ENCODE measurements at places on chromosomes 2 and 18. TPM values are rescaled to one million over a fixed set of nuclear protein-coding genes. Genes with fewer than 3 reads are reported as not detected.

DNA sequence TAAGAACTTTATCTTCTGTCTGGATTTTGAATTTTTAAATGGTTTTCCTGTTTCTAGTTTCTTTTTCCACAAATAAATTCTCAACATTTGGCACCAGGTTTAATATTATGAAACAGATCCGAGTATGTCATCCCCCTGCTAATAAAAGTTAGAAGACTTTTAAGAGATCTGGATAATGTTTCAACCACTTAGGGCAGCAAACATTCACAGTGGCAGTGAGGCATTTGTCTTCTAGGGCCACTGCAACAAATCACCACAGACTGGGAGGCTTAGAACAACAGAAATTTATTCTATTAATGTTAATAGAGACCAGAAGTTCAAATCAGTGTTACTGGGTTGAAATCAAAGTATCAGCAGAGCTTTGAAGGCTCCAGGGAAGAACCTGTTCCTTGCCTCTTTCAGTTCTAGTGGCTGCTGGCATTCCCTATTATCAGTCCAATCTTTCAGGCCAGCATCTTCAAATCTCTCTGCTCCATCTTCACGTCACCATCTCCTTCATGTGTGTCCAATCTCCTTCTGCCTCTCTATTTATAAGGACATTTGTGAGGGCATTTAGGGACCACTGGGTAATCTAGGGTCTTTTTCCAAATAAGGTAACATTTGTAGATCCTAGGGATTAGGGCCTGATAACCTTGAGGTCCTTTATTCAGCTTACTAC is 23.4 kb downstream of the ACSL3 start:
- peaks cover 18% of the 10 kb centered on the region for H3K4me1 ChIP-seq
- no peaks in the 10 kb centered on the region for H3K36me3 ChIP-seq
- no peak for DNase-seq
- no peaks in the 10 kb centered on the region for H3K27me3 ChIP-seq
- H3K4me3 ChIP-seq: no peak overlapping the region
- H3K27ac ChIP-seq: no peak overlapping the region

DNA sequence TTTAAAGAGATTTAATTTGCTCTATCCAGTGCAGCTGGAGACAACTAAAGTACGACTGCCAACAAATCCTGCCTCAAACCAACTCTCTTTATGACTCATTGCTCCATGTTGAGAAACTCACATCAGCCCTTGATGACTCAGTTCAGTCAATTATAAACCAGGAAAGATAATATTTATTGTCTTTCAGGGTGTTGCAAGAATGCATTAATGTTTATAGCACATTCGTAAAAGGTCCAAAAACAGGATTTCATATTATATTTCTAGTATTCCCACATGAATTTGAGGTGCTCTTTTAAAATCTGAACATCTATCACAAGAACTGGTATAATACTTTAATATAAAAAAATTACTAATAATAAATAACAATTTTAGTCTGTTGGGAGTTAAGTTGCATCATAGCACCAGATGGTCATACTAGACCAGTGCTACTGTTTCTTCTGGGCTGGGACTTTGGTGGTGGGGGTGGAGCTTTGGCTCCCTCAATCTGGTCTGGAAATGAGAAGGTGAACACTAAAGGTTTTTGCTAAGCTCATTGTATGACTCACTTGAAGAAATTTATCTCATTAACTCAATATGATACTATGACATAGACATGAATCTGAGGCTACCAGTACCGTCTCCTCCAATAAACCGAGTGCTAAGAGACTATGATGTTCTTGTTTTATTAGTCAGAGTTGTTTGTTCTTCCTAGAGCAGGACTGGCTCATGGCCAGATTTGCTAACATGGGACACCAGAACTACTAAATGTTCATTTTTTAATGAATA is 26.6 kb upstream of the MAP3K20 start:
- peaks cover 15% of the 10 kb centered on the region for H3K4me1 ChIP-seq
- peaks cover 25% of the 10 kb centered on the region for H3K27me3 ChIP-seq
- DNase-seq: peak; percentile 74
- H3K4me3 ChIP-seq: no peak overlapping the region
- H3K36me3 ChIP-seq: no peaks in the 10 kb centered on the region

- no peak overlapping the region for H3K27ac ChIP-seq
- no peaks in the 10 kb centered on the region for H3K36me3 ChIP-seq
- no peak overlapping the region for H3K4me3 ChIP-seq
- H3K4me1 ChIP-seq: no peaks in the 10 kb centered on the region
- H3K27me3 ChIP-seq: peaks cover 1% of the 10 kb centered on the region
These were observed 109.9 kb downstream of the GAREM1 start for GRCh38 chr18:32360682-32361345.

- no peak overlapping the region for H3K4me3 ChIP-seq
- no peak overlapping the region for H3K27ac ChIP-seq
- H3K36me3 ChIP-seq: no peaks in the 10 kb centered on the region
- no peaks in the 10 kb centered on the region for H3K4me1 ChIP-seq
These were observed 22.2 kb upstream of the STK25 start for GRCh38 chr2:241530571-241530970.

DNA sequence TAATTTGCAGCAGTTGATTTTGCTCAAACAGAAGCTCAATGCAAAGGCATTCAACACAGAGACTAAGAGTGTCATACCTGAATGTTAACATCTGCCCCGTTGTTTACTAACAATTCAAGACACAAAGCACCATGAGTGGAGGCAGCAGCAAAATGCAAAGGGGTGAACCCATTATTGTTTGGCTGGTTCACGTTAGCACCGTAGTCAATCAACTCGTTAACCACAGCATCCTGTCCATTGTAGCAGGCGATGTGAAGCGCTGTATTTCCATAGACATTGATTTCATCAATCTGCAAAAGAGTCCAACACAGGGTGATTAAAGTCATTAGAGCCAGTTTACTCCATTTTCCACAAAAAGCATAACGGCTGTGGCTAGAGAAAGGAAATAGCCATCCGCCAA is 189.3 kb downstream of the ANKRD44 start:
- peak overlapping the region; percentile 19 for H3K27ac ChIP-seq
- H3K4me3 ChIP-seq: no peak overlapping the region
- peaks cover 40% of the 10 kb centered on the region for H3K4me1 ChIP-seq
- H3K36me3 ChIP-seq: peaks cover 36% of the 10 kb centered on the region

DNA sequence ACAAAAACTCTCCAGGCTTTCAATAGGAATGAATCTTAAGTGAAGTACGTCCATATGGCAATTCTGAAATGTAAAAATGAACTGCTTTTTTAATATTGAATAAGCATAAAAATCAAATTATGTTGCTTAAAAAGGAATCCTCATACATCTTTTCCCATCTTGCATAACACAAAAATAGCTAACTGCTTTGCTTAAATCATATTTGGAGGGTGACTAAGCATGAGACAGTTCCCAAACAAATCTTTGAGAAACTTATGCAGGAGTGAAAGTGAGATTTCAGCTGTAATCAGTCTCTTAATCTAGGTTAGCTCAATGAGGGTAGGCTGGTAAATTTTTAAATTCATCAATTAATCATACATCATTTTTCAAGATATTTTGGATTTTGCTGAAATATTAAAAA is 111.5 kb downstream of the MBD5 start:
- H3K4me3 ChIP-seq: no peak overlapping the region
- no peaks in the 10 kb centered on the region for H3K27me3 ChIP-seq
- DNase-seq: no peak
- no peak overlapping the region for H3K27ac ChIP-seq
- H3K4me1 ChIP-seq: peaks cover 2% of the 10 kb centered on the region

DNA sequence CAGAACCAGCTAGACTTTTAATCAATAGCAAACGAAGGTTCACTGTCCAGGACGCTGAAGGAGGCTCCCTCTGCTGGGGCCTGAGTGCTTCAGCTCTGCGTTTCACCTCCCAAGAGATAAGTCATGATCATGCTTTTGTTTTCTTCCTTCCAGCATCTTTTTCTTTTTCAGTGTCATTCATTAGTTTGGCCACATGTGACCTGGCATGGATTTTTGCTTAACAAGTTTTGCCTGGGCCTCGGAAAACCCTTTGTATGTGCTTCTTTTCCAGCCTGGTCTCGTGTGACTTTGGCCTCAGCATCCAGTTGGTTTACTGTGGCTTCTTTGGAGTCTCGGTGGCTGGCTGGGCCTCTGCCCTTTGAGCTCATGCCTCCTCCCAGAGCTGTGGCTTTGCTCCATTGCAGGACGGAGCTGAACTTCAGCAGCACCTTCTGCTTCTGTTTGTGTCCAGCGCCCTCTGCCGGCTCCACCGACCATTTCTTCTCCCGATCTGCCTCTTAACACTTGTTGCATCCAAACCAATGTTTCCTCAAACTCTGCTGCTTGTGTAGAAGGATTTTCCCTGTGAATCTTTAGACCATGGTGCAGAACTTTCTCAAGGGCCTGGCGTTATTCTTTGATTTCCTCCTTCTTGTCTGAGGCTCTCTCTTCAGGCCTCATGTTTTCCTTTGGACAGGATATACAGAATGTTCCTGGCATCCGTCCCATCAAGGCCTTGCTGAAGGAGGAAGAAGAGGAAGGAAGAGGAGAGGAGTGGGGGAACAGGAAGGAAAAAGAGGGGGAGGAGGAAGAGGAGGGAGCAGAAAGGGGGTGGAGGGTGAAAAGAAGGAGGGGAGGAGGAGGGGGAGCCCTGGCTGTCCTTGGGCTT is 23.6 kb upstream of the HES6 start:
- DNase-seq: peak; percentile 86
- H3K4me3 ChIP-seq: no peak overlapping the region
- H3K27ac ChIP-seq: no peak overlapping the region
- no peaks in the 10 kb centered on the region for H3K27me3 ChIP-seq

DNA sequence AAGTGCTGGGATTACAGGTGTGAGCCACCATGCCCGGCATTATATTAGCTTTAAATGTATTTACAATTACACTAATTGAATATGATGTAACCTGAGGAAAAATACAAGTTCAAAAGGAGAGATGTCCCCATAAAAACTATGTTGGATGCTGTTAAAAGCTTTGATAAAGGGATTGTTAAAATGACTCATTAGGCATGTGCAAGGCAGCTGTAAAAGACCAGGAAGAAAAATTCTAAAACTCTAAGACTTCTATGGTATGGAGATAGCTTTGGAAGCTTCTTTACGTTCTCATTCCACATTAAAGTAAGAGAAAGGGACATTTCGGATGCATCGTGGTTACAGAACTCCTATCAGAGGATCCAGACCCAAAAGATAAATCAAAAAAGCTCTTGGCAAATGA is 50.3 kb downstream of the CYB5A start:
- H3K4me1 ChIP-seq: no peaks in the 10 kb centered on the region
- DNase-seq: no peak
- no peak overlapping the region for H3K27ac ChIP-seq
- no peak overlapping the region for H3K4me3 ChIP-seq

- H3K27me3 ChIP-seq: no peaks in the 10 kb centered on the region
- H3K4me3 ChIP-seq: no peak overlapping the region
- no peaks in the 10 kb centered on the region for H3K36me3 ChIP-seq
- DNase-seq: no peak
- peaks cover 27% of the 10 kb centered on the region for H3K4me1 ChIP-seq
- no peak overlapping the region for H3K27ac ChIP-seq
These were observed 14.8 kb downstream of the SPRED2 start for GRCh38 chr2:65417509-65418085.

DNA sequence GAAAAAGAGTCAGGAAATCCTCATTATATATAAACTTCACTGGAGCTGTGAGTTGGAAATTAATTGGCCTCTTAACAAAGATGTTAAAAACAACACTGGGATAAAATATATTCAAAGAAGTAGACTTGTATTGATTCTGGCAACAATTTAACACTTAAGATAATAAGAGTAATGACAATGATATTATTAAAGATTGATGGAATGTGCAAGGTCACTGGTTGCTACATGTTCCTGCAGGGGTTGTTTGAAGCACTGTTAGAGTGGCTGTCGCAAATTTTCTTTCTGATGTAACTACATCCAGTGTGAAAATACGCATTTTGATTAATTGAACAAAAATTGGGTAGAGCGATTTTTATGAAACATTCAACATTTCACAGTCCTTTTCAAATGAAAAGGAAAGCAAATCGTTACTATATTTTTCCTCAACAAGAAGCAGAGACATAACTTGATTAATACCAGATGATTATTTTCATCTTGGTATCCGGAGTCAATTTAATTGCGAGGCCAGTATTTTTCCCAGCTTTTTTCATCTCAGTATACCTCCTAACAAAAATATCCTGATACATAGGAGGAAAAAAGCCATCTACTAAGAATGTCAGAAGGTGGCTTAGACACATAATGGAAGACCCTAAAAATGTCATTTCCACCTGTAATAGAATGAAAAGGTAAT is 6.1 kb downstream of the PTGR3 start:
- no peak for DNase-seq
- H3K4me3 ChIP-seq: no peak overlapping the region
- peaks cover 67% of the 10 kb centered on the region for H3K4me1 ChIP-seq

DNA sequence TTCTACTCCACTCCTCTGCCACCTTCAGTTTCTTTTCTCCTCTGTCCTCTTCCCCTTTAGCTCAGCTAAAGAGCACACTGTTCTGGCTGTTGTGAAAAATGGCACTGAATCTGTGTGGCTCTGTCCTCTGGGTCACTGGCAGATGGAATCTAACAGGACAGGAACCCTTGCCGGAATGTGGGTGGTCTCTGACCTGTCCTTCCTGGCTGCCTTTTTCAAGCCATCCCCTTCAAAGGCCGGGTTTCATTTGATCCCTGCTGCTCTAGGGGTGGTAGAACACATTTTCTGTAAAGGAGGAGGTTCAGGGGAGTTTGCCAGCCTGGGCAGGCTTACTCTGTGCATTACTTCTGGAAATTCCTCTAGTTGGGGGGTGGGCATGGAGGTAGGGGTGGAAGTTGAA is 29.9 kb downstream of the MTCL1 start:
- H3K4me3 ChIP-seq: no peak overlapping the region
- no peaks in the 10 kb centered on the region for H3K4me1 ChIP-seq
- no peak overlapping the region for H3K27ac ChIP-seq
- DNase-seq: no peak
- peaks cover 17% of the 10 kb centered on the region for H3K27me3 ChIP-seq

- no peaks in the 10 kb centered on the region for H3K27me3 ChIP-seq
- H3K36me3 ChIP-seq: peaks cover 16% of the 10 kb centered on the region
- H3K4me1 ChIP-seq: no peaks in the 10 kb centered on the region
- H3K4me3 ChIP-seq: no peak overlapping the region
- DNase-seq: no peak
These were observed 205.1 kb upstream of the SIX3 start for GRCh38 chr2:44736270-44736942.

GRCh38 chr2:171178993-171179392 is 18.3 kb upstream of the TLK1 start:
- H3K27ac ChIP-seq: no peak overlapping the region
- H3K4me1 ChIP-seq: peaks cover 14% of the 10 kb centered on the region
- no peaks in the 10 kb centered on the region for H3K36me3 ChIP-seq
- H3K4me3 ChIP-seq: no peak overlapping the region
- no peak for DNase-seq

GRCh38 chr18:32803568-32803967 is 30.7 kb upstream of the KLHL14 start:
- H3K4me1 ChIP-seq: no peaks in the 10 kb centered on the region
- H3K27ac ChIP-seq: no peak overlapping the region
- no peak overlapping the region for H3K4me3 ChIP-seq
- H3K36me3 ChIP-seq: no peaks in the 10 kb centered on the region
- no peaks in the 10 kb centered on the region for H3K27me3 ChIP-seq

GRCh38 chr2:229084447-229084846 is 186.6 kb downstream of the PID1 start:
- H3K36me3 ChIP-seq: no peaks in the 10 kb centered on the region
- no peaks in the 10 kb centered on the region for H3K4me1 ChIP-seq
- DNase-seq: no peak

Gene NYAP2
- not detected for total RNA-seq

Gene SGO2
- total RNA-seq: 40.7 TPM

Gene KCNF1
- not detected for total RNA-seq

Gene RPIA
- 52.7 TPM for total RNA-seq

Gene CABYR
- total RNA-seq: 1.00 TPM

Gene TXNDC2
- not detected for total RNA-seq

Gene FAM228A
- total RNA-seq: 0.17 TPM

Gene HRH4
- total RNA-seq: 0.43 TPM
